Stimulated activated CD8-positive, alpha-beta memory T cell treated with anti-CD3 and anti-CD28 coated beads, Interleukin-4, amount 100 ng/mL, for 4 hours (primary cell): ENCODE measurements at places on chromosomes 2 and 18.

- DNase-seq: no peak
Measured at GRCh38 chr18:9737006-9737405, 28.9 kb downstream of the RAB31 start.

DNA sequence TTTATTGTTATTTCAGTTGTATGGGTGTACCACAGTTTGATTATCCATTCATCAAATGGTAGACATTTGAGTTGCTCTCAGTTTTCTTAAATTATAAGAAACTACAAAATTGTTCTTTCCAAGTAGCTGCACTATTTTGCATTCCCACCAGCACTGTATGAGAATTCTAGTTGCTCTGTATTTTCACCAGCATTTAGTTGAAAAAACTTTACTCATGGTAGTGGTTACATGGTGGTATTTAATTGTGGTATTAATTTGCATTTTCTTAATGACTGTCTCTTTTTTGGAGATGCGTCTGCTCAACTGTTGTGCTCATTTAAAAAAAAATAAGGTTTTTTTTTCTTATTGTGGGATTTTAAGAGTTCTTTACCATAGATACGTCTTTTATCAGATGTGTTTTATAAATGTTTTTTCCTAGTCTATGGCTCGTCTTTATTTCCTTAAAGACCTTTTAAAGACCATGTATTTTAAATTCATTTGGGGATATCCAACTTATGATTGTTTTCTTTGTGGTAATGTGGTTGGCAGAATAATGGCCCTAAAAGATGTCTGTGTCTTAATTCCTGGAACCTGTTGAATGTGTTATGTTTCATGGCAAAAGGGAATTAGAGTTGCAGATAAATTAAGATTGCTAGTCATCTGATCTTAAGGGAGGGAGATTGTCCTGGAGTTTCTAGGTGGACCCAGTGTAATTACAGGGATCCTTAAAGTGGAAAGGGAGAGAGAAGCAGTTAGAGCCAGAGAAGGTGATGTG is 37.4 kb downstream of the UBE2F start:
- no peak for DNase-seq

- DNase-seq: no peak
Measured at GRCh38 chr2:42321452-42322064, 39.5 kb downstream of the COX7A2L start.

- DNase-seq: no peak
Measured at GRCh38 chr2:23617167-23617810, 232.3 kb downstream of the KLHL29 start.

- no peak for DNase-seq
Measured at GRCh38 chr2:88032070-88032702, 15.8 kb upstream of the RNU2-63P start.

DNA sequence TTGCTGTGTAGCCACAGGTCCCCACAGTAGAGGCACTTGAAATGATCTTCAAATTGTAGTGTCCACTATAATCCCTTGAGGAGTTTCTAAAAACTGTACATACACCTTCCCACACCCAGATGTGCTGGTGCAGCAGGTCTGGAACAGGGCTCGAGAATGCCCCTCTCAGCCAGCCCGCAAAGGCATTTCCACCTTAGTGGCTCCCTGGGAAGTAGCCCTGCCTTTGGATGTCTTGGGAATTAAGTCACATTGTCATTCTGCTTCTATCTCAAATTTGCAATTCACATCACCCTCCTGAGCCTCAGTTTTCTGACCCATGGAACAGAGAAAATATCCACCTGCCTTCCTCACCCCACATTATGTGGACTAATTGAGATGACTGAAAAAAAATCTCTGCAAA is 44.3 kb upstream of the TCF7L1 start:
- DNase-seq: no peak

DNA sequence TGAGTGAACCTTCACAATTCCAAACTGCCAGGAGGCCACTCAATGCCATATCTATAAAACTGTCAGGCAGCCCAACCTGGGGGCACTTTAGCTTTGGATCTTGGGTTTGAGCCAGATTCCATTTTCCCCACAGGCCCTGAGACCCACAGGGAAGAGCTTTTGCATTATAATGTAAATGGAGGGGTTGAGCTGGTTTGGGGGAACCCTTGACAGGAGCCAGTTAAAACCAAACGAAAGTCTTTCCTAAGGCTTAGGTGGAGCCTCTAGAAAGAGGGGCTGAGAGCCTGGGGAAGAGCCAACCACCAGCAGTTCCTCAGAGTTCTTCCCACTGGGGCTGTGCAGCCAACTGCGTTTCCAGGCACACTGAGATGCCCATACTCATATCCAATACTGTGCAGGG is 42.7 kb downstream of the BCL11A start:
- DNase-seq: no peak

- DNase-seq: peak; percentile 23
Measured at GRCh38 chr2:88239781-88240180, 69.6 kb downstream of the THNSL2 start.

- no peak for DNase-seq
Measured at GRCh38 chr2:44741507-44741906, 200.0 kb upstream of the SIX3 start.

GRCh38 chr2:127012868-127013267 is 94.1 kb downstream of the BIN1 start:
- DNase-seq: no peak

- DNase-seq: no peak
Measured at GRCh38 chr18:4987452-4988405, 209.3 kb downstream of the AKAIN1 start.

GRCh38 chr2:2184549-2185249 is 146.4 kb downstream of the MYT1L start:
- DNase-seq: no peak

- no peak for DNase-seq
Measured at GRCh38 chr2:145284551-145284950, 764.6 kb upstream of the ZEB2 start.

DNA sequence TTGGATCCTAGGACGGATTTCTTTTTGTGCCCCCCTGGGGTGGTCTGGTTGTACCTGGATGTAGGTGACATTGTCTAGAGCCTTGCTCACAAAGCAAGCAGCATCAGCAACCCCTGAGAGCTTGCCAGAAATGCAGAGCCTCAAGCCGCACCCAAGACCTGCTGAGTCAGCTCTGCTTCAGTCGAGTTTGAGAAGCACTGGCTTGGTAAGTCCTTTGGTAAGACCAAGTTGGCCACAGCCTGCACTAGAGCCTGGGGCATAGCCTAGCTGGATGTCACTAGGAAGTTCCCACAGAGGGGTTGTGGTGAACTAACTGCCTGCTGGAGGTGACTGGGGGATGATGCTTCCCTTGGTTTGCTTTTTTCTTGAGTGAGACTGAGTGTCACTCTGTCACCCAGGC is 6.2 kb downstream of the ABCG5 start:
- no peak for DNase-seq

DNA sequence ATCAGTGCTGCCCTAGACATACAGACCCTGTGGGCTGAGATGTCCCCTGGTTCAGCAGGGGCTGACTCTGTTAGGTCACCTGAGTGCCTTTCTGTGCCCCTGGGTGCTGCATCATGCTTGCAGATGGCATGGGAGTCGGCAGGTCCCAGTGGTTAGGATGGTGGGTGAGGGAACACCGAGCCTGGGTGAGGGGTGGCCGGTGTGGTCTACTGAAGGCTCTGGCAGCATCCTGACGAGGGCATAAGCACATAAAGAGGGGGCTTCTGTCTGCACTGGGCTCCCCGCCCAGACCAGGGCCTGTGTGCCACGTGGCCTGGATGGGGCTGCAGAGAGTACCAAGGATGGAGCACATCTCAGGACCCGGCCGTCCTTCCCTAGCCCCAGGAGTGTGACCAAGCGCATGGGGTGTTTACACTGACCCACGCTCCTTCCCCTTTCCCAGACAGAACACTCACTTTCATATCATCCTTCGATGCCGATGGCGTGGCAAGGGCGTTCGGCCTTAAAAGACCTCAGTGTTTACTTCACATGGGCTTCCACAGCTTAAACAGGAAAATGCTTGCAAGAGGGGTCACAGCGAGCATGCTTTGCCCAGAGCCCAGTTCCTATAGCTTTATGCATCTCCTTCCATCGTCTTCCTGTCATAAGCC is 115.1 kb downstream of the STPG4 start:
- no peak for DNase-seq

DNA sequence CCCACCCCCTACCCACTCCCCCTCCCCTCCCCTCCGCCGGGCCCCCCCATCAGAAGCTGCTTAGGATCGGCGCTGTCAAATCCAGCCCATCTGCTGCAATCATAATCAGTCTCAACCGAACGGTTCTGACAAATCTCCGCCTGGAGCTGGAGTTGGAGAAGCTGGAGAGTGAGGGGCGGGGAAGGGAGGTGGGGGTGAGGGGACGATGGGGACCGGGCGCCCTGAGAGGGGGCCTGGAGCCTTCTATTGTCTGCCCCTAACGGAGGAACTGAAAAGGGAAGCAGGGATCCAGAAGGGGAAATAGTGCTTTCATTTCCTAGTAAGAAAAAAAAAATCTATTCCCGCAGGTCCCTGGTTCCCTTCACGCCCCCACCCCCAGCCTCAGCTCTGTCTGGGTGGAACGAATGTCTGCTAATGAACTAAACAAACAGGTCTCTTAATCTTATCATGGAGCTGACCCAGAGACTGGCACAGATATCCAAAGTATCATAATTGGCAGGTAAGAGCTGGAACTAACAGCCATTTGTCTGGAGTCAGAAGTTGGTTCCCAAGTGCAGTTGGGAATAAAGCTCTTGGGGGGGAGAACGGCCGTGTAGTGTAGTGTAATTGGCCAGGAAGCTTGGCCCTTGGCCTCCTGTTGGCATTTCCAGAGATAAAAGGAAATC is 301.2 kb downstream of the NCKAP5 start:
- no peak for DNase-seq

- no peak for DNase-seq
Measured at GRCh38 chr2:228688007-228688645, 506.6 kb upstream of the SPHKAP start.
